ENCODE measurements at places on chromosomes 7 and 10.

DNA sequence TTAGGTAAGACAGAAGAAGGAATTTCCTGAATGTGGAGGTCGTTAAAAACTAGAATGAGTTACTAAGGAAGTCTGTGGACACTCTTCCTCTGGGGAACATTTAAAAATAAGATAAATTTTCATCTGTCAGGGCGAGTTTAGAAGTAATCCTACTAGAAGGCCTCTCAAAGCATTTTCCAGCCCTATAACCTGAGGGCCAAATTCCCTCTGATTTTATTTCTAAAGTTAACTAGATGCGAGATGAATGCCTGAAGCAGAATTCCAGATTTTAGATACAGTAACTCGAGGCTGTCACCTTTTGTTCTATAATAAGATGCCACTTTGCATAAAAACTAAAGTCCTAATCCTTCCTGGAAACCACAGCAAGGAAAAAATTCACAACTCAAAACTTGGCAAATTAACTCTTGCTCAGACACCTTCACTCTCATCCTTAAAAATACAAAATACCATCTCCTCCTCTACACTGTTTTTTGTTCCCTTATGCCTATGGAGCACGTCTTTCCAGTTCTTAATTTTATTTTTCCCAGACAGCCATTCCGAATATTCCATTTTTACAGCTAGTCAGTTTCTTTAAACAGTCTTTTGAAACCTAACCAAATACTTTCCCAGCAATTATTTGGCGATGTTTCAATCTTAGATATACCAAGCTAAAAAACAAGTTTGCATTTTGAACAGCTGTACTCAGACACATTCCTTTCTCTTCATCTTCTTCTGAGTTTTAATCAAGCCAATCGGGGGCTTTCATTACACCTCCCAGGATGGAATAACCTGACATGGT is 420.7 kb upstream of the NFE2L3 start:
- no peak for DNase-seq

DNA sequence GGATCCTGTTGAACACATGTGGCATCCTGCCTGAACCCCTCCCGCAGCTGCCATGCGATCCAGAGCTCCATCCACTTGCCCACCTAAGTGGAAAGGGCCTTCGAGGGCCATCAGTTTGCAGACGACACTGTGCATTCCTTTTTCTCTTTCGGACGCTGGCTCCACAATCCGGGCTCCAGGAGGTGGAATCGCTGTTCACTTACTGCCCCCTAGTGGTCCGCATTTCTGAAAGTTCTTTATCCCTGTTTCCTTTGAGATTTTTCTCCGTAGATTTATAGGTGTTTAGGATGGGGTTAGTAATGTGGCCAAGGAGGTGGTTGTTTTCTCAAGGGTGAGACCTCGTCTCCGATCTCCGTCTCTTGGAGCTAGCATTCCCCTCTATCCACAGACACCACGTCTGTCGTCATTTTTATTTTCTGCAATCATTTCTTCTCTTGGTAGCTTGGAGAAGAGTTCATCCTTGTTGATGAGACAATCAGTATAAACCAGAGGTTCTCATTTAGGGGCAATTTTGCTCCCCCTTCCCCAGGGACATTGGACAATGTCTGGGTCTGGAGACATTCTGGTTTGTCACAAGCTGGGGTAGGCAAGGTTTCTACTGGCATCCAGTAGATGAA is 204.6 kb downstream of the ARHGAP21 start:
- DNase-seq, result no peak

- no peak for DNase-seq
Observed at GRCh38 chr10:77236700-77237099, 400.9 kb downstream of the KCNMA1 start.

DNA sequence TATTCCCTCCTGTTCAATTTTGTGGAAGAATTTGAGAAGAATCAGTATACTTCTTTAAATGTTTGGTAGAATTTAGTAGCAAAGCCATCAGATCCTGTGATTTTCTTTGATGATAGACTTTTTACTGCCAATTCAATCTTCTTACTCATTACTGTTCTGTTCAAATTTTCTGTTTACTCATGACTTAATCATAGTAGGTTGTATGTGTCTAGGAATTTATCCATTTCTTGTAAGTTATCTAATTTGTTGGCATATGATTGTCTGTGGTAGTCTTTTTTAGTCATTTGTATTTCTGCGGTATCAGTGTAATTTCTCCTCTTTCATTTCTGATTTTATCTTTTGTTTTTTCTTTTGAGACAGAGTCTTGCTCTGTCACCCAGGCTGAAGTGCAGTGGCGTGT is 87.4 kb downstream of the CCDC3 start:
- DNase-seq, result no peak

- no peak for DNase-seq
Observed at GRCh38 chr7:37395618-37396259, 52.9 kb downstream of the ELMO1 start.

GRCh38 chr10:83541046-83541445 is 598.3 kb upstream of the GHITM start:
- no peak for DNase-seq

DNA sequence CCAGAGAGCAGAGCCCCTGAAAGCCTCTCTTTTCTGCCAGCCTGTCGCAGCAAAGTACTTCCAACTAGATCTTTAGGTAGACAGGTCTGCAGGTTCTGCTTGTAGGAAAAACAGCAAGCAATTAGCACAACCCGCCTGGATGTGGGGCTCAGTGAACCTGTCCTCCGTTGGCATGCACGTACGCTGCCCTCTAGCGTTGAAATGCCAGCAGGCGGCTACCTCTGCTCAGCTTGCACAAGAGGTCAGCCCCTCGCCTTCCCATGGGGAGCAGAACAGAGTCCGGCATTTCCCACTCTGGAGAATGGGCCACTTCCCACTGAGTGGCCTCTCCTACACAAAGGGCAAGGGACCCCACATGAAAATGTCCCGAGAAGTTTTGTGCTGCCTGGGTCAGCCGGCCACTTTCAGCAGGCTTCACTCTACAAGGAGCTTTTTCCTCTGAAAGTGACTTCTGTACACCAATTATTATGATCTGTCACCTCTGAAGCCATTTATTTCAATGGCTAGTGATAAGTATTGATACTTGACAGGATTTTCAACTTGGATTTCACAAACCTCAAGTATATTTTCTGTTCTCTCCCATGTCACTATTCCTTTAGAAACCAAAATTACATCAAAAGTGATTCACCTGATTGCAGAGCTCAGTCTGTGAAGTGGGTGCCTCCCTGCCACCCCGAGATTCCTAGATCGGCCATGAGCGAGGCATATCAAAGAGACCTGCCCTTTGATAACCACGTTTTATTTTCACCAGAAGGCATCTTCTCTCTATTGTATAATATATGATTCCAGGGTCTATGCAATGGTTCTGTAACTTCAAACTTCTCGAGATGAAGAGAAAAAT is 56.7 kb downstream of the JCAD start:
- peak; percentile 10 for DNase-seq

GRCh38 chr10:126732308-126732707 is 61.8 kb upstream of the C10orf90 start:
- no peak for DNase-seq

- DNase-seq, result no peak
Observed at GRCh38 chr7:66905689-66906088, 15.3 kb upstream of the TMEM248 start.

DNA sequence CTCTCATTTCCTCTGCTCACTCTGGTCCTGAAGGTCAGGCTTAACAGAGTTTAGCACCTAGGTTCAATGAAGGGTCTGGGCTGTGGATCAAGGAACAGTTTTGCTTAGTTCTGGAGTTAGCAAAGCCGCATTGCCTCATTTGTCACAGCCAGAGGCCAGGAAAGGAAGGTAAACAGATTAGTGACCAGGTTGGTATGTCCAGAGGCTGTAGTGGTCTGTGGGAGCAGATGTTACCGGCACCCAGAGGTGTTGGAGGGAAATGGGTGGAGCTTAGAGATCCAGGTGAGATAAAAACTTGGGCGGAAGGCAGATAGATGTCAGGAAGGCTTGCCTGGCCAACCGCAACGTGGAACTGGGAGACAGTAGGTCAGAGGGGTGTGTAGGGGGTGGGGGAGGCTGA is 36.6 kb upstream of the ZMIZ2 start:
- no peak for DNase-seq

GRCh38 chr7:29318853-29319718 is 124.5 kb downstream of the CHN2 start:
- DNase-seq, result no peak

- DNase-seq, result no peak
Observed at GRCh38 chr10:121645696-121646095, 47.5 kb upstream of the FGFR2 start.

- no peak for DNase-seq
Observed at GRCh38 chr7:92848851-92849250, 12.5 kb upstream of the CDK6 start.

- no peak for DNase-seq
Observed at GRCh38 chr7:52325237-52325636, 710.2 kb upstream of the POM121L12 start.

GRCh38 chr7:129122751-129123509 is 21.6 kb upstream of the TSPAN33 start:
- no peak for DNase-seq
